ENCODE measurements at places on chromosomes 1 and 21.

DNA sequence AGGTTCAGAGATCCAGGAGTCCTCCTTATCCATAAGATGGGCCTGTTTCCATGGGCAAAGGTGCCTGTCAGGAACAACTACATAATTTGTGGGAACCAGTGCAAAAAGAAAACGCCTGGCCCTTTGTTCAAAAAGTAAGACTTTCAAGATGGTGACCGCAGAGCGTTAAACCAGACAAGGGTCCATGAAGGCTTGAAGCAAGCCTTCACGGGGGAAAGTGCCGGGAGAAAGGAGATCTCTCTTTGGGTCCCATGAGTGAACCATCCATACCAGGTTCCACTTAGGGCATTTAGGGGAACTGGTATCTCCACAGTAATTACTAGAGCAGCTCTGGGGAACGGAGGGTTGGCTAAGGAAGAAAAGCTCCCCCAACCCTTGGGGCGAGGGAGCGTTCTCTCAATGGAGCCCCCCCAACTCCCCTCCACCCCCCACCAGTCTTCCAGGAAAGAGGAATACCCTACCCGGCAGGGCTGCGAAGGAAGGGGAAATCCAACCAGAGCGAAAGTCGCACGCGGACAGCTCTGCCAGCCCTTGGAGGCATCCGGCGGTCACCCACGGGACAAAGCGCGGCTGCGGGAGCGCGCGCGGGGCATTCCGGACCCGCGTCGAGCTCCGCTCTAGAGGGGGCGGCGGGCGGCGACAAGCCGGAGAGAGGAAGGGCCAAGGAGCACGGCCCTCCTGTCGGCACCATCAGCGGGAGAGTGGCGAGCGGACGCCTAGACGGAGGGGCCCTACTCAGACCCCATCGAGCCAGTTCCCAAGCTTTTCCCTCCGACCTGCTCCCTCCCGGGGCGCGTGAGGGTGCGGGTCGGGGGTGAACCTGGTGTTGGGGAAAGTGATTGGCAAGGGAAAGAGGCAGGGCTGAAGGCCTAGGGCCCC, 687 bp upstream of the RASSF5 start:
- no peak for DNase-seq

DNA sequence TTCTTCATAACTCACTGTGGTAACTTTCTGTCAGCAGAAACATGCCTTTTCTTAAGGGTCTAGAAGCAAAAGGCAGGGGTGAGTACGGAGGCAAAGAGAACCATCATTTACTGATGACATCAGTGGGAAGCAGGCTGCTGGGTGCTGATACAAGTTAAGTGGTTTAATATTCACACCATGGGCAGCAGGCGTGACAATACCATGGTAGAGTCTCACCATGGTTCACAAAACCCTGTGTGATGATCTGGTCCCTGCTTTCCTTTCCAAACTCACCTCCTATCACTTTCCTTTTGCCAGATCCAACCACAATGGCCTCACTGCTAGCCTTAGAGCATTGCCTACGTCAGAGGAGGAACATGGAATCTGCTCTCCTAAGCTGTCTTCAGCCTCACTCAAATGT, 8.7 kb downstream of the MAB21L3 start:
- no peak for DNase-seq

GRCh38 chr21:17802572-17802971, 16.6 kb downstream of the C21orf91 start:
- no peak for DNase-seq

DNA sequence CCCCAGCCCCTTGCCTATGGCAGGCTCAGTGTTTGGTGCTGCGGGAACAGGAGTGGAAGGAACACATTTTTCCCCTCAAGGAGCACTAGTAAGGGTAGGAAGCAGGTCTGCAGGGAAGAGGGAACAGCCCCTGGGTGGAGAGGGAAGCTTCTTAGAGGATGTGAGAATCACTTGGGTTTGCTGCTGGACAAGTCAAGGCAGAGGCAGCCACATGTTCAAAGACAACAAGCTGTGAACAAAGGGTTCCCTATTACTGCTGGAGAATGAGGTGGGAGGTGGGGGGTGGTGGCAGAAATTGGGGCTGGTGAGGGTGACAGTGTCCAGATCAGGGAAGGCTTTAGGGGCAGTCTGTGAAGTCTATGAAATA, 24.8 kb upstream of the CITED4 start:
- no peak for DNase-seq

GRCh38 chr1:52294580-52294979, 71.4 kb downstream of the CC2D1B start:
- no peak for DNase-seq

DNA sequence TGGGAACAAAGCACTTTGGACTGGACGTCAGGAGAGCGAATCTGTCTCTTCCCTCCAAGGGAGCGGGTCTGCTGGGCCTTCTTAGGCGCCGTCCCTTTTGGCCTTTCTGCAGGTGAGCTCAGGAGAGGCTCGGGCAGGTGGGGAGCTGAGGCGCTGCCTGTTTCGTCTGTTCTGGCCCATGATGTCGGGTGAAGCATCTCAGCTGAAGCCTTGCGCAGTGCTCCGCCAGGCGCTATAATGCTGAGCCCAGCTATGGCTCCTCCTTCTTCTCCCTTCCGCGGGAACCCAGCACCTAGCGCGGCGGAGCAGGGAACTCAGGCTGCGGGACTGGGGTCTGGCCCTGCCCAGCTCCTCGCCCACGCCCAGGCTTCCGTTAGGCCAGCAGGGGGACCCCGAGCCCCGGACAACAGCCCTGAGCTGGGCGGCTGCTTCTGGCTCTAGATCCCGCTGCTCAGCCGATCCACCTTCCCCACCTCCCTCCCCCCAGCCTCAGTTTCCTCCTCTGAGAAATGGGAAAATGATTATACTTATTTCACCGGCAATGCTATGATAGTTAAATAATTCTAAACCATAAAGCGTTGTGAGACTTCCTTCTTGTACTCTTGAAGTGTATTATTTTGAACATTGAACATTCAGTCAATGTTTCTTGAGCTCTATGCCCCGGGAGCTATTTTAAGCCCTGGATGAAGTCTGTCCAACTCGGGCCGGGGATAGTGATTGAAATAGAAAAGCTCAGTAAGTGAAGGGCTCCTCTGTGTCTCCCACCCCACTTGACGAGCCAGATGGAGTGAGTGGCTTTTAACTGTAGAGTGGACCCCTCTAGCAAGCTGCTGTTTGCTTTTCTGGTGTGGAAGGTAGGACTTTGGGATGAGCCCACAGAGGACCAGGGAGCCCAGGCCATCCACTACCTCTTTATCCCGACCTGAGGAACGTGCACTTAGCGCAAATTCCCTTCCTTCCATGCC, 9.6 kb upstream of the ADORA1 start:
- DNase-seq: peak; percentile 18

DNA sequence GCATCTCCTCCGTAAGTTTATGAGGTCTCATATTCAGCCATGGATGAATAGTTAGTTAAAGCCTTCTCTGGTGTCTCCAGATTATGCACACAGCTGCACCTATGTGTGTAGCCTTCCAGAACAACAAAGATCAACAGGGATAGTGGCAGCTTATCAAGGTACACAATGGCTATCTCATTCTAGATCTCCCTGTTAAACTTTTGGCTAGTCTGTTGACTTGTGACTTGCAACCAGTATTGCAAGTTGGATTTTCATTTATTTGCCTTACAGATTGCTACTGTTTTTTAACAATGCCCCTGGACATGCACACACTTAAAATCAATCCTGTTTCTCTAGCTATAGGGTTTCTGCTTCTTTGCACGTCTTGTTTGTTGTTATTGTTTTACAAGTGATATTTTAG, 363.2 kb downstream of the OMA1 start:
- DNase-seq: peak; percentile 27

DNA sequence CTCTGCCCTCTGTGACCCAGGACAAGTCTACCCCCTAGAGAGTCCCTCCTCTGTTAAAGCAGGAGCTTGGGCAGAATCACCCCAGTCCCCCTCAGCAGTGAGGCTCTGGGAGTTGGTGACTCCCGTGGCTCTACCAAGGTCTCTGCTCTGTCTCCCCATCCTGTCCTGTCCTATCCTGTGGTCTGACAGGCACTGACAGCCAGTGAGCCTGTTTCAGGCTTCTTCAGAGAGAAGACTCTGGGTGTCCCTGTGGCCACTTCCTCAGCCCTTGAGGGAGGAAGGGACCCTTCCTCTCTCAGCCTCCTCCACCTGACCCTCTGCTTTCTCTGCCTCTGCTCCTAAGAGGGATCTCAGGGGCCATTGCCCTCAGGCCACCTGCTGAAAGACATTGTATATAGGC, 148.7 kb downstream of the FCRL5 start:
- no peak for DNase-seq

DNA sequence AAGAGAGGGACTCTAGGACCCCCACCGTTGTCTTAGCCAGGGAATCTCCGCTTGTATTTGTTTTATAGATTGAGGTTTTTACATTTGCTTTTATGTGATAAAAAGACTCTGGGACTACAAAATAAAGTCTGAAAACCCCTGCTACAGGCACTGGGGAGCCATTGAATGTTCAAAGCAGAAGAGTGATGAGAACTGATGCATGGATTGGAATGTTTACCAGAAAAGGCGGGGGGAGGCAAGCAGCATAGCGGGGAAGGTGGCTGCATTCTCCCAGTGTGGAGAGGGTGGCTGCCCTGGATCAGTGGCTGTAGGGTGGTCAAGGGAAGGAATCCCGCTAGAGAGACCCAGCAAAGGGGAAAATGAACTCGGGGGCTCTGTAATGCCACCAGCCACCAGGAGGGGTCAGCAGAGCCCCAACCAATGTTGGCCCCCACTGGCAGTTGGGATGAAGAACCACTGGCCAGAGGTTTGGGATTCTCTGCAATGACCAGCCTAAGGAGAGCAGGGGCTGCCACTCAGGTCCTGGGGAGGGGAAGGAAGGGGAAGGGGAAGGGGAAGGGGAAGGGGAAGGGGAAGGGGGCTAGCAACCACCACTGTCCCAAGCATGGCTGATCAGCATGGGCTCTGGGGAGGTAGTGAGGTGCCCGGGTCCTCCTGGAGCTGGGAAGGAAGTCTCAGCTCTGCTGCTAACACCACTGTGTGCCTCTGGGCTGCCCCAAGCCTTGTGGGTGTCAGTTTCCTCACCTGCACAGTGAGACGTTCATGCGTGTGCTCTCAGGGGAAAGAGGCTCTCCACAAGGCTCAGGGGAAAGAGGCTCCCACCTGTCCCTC, 19.2 kb upstream of the PEF1 start:
- no peak for DNase-seq

GRCh38 chr1:14390816-14391215, 207.7 kb upstream of the KAZN start:
- DNase-seq: no peak

DNA sequence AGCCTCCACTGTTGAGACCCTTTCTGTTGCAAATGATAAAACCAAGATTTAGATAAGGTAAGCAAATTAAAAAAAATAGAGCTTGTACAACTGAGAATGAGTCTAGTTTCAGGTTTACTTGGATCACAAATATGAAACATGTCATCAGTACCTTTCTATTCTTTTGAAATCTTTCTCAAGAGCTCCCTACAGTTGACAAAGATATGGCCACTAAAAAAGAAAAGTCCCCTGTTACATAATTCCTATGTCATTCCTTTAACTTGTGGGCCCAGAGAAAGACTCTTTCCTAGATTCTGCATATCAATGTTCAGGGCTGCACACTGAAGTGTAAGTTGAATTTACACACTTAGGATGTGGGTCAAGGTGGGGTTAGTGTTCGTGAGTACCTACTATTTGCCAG, 168.1 kb downstream of the PLA2G4A start:
- DNase-seq: no peak

GRCh38 chr1:12460121-12460520, 157.9 kb downstream of the DHRS3 start:
- no peak for DNase-seq

DNA sequence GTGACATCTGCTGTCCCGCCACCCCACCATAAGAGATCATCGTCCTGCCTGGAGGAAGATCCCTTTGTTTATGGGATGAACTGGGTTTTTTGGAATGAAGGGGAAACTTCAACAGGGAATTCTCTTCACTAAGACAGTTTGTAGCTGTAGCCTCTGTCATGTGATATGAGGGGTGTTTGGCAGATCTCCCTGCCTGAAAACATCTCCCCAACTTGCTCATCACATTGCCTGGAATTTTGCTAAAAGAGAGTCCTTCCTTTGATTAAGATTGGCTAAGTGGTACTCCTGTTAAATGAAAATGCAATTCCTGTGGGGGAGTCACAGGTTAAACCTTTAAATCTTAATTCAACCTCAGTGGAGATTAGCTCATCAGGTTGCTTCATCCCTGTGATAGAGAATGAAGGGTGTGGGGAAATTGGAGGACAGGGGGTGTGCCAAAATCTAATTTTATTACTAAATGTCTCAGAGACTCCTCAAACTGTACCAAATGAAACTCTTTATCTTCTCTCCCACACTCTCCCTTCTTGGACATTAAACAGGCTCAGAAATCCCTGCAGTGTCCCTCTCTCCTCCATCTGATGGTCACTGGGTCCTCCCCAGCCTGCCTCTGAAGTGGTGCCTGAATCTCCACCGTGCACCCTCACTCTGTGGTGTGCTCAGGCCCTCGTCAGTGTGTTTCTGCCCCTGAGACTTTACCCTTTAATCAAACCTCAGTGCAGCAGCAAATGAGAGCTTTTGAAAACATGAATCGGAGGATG, 54.8 kb downstream of the IER5 start:
- no peak for DNase-seq

DNA sequence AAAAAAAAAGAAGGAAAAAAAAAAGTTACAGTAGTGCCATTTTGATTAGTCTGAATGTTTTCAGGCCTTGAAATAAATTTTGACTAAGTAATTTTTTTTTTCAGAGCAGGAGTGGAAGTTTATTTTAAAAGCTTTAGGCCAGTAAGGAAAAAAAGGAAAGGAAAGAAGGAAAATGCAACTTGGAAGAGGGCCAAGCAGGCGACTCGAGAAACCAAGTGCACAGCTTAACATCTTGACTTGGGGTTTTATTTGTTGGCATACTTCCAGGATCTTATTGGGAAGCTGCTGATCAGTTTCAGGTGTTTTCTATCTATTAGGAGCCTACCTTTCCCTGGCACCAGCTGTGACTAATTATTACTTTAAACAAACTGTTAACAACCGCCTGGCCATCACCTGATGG, 41.7 kb downstream of the ATF3 start:
- DNase-seq: no peak

GRCh38 chr1:162899422-162900146, 38.6 kb upstream of the CCDC190 start:
- no peak for DNase-seq

- no peak for DNase-seq
These were observed 22.8 kb downstream of the PHC2 start for GRCh38 chr1:33408093-33408436.

GRCh38 chr1:86546787-86547221, at the start of gene CLCA4:
TSS of gene CLCA4 (plus strand) at chr1:86547078. CDS start at chr1:86547120, 42 bp downstream.
- no peak for DNase-seq

DNA sequence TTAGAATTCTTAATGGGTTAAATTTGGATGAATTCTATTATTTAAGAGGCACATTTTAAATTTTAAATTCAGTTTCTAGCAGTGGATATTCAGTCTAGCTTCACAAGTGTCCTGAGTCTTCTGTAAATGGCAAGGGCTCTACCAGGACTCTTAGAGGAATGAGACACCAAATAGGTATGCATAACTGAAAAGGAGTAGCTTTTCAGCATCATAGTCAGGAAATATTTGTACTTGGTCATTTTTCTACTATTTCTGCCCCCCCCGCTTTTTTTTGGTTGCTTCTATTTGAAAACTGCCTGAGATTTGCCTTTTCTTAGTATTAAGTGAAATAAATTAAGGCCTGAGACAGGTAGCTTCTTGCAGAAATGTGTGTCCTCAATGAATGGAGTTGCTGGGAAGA, 80.2 kb downstream of the MAST2 start:
- DNase-seq: no peak

- DNase-seq: no peak
These were observed 73.7 kb downstream of the LMO4 start for GRCh38 chr1:87402241-87403002.

- DNase-seq: no peak
These were observed 959 bp downstream of the CD58 start for GRCh38 chr1:116569776-116570357.

GRCh38 chr1:231919239-231919885, 292.8 kb downstream of the DISC1 start:
- no peak for DNase-seq

GRCh38 chr1:11338284-11338924, 65.4 kb downstream of the UBIAD1 start:
- no peak for DNase-seq

Data from NCI-H187 treated with DMSO at 0.1 percent for 48 hours (cell line).